ENCODE measurements at places on chromosomes 1 and 21. TPM values are rescaled to one million over a fixed set of nuclear protein-coding genes. Genes with fewer than 3 reads are reported as not detected.

Gene CCDC24
- 24.4 TPM for total RNA-seq

DNA sequence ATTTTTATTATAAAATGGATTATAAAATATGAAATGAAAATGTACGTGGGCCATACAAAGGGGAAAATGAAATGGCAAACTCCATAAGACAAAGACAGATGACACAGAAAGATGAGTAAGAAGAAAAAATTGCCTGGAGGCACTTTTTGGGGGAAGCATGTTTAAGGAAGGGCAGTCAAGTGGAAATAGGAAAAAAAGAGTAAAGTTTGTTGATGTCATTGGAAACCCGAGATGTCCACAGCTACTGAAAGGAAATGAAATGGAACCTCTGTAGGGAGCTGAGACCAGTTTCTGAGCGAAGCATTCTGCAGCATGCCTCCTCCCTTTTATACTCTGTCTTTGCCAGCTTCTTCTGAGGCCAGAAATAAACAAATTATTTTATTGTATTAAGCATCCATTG is 203.4 kb upstream of the UBE2U start:
- no peaks in the 10 kb centered on the region for H3K36me3 ChIP-seq
- H3K27me3 ChIP-seq: no peaks in the 10 kb centered on the region
- no peaks in the 10 kb centered on the region for H3K4me1 ChIP-seq
- H3K4me3 ChIP-seq: no peak overlapping the region

- no peak overlapping the region for H3K4me3 ChIP-seq
- no peak overlapping the region for H3K27ac ChIP-seq
- peaks cover 12% of the 10 kb centered on the region for H3K27me3 ChIP-seq
- DNase-seq: no peak
- no peaks in the 10 kb centered on the region for H3K36me3 ChIP-seq
Observed at GRCh38 chr1:37354876-37355650, 119.3 kb upstream of the ZC3H12A start.

DNA sequence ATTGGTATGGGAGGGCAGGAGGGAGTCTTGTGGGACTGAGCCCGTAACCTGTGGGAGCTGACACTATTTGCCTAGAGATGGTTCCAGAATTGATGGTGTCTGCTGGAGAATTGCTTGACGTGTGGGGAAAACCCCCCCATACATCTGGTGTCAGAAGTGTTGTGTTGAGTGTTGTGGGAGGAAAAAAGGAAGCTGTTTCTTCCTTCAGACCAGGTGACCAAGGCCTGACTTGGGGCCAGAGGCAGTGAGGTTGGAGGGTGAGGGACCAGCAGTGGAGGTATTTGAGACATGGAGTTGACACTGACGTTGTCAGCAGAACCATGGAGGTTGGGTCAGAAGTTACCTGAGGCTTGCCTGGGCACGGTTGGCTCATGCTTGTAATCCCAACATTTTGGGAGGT is 8.3 kb downstream of the SHISAL2A start:
- no peaks in the 10 kb centered on the region for H3K27me3 ChIP-seq
- no peak for DNase-seq
- H3K27ac ChIP-seq: no peak overlapping the region
- no peak overlapping the region for H3K4me3 ChIP-seq

Gene MEX3A
- 15.8 TPM for total RNA-seq

- no peaks in the 10 kb centered on the region for H3K36me3 ChIP-seq
- DNase-seq: no peak
- H3K27ac ChIP-seq: no peak overlapping the region
- H3K4me1 ChIP-seq: no peaks in the 10 kb centered on the region
- H3K27me3 ChIP-seq: no peaks in the 10 kb centered on the region
Observed at GRCh38 chr1:172936088-172936645, 114.6 kb downstream of the TNFSF18 start.

DNA sequence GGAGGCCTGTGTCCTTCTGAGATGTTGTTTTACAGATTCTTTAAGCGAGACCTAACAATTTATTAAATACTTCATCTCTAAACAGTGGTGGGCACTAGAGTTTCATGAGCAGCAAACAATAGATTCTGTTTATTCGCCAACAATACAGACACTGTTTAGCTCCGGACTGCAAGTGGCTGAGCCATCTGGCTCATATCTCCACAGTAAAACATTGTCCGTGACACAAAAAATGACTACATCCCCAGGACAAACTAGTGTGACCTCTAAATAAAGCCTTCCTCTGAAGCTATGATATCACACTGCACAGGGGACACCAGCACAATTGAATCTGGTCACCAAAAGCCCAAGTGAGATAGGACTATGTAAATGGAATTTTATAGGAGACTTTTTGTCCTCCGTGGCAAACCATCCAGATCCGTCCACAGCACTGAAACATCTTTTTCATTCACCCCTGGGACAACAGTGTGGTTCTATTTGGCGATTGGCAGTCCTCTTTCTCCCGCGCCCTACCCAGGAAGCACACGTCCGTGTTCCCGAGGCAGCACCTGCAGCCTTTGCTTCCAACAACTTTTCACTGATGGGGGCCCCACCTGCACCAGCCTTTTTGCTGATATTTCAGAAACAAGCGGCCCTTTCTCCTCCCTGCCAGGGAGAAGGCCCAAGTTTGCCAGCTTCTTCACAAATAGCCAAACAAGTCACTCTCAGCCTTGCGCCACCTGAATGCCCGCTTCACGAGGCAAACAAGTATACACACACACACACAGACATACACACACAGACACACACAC is 47.4 kb downstream of the OLIG1 start:
- H3K27ac ChIP-seq: no peak overlapping the region
- H3K4me3 ChIP-seq: no peak overlapping the region
- no peaks in the 10 kb centered on the region for H3K36me3 ChIP-seq
- DNase-seq: no peak
- no peaks in the 10 kb centered on the region for H3K4me1 ChIP-seq
- peaks cover 4% of the 10 kb centered on the region for H3K27me3 ChIP-seq

DNA sequence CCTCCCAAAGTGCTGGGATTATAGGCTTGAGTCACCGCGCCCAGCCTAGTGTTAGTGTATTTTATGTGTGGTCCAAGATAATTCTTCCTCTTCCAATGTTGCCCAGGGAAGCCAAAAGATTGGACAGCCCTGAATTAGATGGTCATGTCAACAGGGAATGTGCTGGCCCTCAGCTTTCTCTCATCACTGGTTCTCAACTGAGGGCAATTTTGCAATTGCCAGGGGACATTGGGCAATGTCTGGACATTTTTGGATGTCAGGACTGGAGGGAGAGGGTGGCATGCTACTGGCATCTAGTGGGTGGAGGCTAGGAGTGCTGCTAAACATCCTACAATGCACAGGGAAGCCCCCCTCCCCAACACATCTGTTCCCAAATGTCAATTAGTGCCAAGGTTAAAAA is 95.0 kb downstream of the LAMC2 start:
- H3K4me1 ChIP-seq: no peaks in the 10 kb centered on the region
- DNase-seq: no peak
- H3K36me3 ChIP-seq: no peaks in the 10 kb centered on the region
- H3K27ac ChIP-seq: no peak overlapping the region
- no peaks in the 10 kb centered on the region for H3K27me3 ChIP-seq
- H3K4me3 ChIP-seq: no peak overlapping the region
